ENCODE measurements at places on chromosomes 1 and 21.

GRCh38 chr1:207868251-207868773 is 42.6 kb downstream of the CD34 start:
- no peak for DNase-seq

DNA sequence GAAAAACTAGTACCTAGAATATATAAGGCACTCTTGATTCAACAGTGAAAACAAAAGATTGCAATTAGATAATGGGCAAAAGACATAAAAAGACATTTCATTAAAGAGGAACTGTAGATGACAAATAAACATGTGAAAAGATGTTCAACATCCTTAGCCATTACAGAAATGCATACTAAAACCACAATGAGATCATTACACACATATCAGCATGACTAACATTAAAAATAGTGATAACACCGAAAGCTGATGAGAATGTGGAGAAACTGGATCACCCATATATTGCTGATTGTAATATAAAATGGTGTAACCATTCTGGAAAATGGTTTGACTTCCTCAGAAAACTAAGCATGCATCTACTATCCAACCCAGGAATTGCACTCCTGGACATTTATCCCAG is 340.3 kb downstream of the SEC16B start:
- no peak for DNase-seq

- DNase-seq, result no peak
Measured at GRCh38 chr1:21064057-21064456, 112.6 kb downstream of the EIF4G3 start.

DNA sequence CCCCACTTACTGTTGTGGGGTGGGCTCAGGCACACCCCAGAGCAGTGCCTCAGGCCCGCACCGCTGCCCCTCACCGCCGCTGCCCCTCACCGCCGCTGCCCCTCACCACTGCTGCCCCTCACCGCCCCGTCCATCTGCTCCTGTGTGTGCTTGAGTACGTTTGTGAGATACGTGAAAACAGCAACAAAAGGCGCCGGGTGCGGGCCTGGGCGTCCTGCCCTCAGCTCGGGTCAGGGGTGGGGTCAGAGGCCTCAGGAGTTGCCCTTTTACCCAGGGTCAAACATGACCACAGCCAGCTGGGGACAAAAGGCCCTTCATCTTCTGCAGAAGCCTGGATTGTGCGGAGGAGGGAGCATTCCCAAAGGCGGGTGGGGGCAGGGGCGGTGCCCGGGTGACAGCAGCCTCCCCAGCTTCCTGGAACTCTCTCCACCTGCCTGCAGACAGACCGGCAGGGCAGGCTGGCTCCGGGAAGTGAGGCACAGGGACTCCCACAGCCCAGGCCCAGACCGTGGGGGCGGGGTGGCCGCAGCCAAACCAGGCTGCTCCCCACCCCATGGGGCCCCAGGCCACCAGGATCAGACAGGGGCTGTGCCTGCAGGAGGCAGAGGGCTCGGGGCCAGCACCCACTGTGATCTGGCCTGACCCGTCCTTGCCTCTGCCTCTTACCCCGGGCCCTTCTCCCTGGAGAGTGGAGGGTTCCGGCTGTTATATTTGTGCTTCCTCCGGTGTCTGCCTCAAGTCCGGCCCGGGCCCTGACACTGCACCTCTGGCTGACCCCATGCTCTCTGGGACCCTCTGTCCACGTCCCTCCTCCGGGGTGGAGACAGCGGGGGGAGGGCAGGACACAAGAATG is 2.3 kb upstream of the VWA1 start:
- DNase-seq, result no peak

GRCh38 chr1:8345621-8346415 is 27.9 kb downstream of the SLC45A1 start:
- no peak for DNase-seq

Data from esophagus squamous epithelium (tissue), 5 donors.